ENCODE measurements at places on chromosomes 11 and 22.

GRCh38 chr11:94602430-94603372 is 35.5 kb downstream of the PIWIL4 start:
- no peak for DNase-seq

- DNase-seq, result no peak
These were observed 20.1 kb downstream of the SCN4B start for GRCh38 chr11:118132385-118133151.

DNA sequence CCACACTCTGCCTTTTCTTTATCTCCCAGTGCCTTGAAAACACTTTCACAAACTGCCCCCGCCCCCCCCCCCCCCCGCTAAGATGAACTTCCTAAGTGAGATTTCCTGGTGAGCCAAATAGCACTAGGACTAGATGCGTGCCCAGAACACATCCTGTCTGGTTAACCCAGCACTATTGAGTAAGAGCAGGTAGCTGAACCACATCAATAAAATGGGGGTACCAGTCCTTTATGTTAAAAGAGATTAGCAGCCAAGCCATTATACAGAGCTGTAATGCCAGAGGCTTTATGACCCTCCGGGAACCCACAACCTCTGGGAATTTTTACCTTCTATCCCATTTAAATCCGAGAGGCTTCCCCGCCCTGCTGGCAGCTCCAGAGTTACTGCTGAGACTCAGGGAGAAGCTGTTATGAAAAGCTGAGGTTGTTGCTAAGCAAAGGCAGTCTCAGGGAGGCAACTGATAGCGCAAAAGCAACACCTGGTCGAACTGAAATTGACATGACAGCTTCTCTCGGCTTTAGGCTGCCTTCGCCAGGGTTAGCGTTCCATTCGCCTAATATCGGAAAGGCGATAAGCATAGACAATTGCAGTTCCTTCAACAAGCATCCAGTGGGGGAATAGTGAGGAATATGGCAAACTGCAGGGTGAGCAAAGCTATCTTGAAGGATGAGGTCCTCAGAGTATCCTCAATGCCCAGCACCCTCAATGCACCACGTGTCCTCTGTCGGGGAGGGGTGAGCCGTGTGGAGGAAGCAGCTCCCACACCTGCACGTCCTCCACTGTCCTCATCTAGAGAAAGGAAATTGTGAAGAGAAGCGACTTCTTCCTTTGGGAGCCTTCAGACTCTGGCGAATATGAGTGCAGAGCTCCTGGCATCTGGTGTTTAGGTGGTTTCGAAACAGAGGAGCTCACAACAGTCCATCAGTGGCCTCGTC is 977.0 kb downstream of the NTM start:
- no peak for DNase-seq

DNA sequence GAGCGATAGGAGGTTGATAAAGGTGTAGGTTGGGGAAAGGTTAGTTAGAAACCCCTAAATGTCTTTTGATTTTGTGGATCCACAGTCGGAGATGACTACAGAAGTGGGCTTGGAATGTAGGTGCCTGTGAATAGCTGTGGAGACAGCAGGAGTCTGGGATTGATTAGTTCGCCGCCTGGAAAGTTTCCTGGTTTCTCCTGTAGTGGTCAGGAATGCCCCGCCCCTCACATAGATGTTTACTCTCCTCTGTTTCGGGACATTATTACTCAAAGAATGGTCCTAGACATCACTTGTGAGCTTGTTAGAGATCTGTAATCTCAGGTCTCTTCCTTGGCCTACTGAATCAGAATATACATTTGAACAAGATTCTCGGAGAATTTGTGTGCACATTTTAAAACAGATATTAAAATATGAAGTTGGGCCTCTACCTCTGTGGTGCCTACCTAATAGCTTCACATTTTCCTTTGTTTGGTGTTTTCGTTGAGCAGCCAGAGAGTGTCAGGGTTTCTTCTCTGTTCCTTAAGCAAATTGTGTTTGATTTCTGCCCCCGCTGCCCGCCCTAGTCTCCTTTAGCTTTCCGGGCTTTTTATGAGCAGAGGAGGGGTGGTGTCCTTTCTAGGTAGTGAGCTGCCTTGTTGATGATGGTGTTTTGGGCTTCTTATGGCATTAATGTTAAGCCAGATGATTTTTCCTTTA is 89.4 kb downstream of the PPP6R3 start:
- peak; percentile 12 for DNase-seq

- DNase-seq, result no peak
These were observed 50.9 kb downstream of the MCAM start for GRCh38 chr11:119266063-119266462.

DNA sequence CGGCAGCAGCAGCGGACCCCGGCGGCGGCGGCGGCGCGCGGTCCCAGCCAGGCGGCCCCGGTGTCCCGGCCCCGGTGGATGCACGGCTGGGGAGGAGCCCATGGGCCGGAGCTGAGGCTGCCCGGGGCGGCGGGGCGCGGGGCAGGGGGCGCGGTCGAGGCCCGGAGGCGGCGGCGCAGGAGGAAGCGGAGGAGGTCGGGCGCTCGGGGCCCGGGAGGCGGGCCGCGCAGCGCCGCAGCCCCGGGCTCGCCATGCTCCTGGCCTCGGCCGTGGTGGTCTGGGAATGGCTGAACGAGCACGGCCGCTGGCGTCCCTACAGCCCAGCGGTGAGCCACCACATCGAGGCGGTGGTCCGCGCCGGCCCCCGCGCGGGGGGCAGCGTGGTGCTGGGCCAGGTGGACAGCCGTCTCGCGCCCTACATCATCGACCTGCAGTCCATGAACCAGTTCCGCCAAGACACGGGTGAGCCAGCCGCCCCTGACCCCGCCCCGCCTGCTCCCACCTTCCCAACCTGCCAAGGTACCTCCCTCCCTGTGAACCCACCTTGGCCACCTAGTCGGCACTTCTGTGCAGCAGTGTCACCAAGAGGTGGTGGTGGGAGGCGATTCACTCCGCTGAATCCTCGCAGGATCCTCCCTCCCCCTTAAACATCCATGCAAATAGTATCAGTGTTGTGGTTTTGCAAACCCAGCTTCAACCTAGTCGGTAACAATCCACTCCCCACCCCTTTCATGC is 580 bp downstream of the DTX4 start:
- peak; percentile 44 for DNase-seq

GRCh38 chr22:46796566-46797195 is 34.2 kb downstream of the TBC1D22A start:
- no peak for DNase-seq

DNA sequence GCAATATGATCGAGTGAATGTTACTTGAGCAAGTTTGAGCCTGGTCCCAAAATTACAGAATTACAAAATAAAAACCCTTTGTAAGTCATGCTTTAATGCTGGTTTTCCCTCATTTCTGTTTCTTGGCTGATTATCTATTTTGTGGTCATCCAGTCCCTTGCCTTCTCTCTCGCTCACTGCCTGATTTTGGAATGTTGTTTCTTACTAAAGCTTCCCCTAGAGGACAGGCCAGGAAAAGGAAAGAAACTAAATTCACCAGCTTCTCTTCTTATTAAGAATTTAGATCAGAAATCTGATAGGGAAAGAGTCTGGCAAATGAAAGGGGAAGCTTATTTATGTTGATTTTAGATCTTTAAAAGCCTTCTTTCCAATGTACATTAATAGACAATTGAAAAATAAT is 16.6 kb upstream of the BDNF start:
- DNase-seq, result no peak

DNA sequence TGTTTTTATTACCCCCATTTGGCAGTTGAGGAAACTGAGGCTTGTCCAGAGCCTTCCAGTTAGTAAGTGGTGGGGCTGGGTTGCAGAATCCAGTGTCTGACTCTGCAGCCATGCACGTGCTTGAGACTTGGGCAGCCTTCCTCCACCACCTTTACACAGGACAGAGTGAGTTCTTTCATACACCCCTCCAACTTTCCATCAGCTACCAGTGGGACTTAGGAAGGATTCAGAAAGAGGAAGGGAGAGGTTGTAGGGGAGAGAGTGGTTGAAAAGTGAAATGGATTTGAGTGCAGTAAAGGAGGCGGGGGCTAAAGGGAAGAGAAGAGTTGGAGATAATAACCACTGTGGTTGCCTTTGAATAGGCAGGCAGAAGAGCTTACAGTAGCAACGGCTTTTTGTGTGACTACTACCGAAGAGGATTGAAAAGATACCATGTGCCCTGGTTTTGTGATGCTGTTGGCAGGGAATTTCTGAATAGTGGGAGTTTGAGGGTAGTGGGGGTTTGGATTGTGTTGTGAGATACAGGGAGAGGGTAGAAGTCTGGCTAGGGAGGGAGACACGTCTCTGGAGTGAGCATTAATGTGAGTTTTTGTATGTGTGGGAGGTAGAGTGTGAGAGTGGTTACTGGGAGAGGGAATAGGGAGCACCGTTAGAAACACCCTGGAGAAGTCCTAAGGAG is 1.7 kb downstream of the UVRAG start:
- DNase-seq, result no peak

DNA sequence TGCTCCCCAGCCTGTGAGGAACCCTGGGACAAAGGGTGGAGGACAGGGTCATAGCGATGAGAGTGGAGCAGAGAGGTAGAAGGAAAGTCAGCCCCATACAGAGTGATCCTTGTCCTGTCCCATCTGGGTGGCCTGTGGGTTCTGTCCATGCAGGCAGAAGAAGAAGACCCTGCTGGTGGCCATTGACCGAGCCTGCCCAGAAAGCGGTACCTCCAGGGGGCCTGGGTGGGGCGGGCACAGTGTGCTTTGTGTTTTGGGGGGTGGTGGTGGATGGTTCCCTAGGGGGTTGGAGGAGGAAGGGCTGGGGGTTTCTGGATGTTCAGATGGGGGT is 7.9 kb downstream of the SIDT2 start:
- no peak for DNase-seq

GRCh38 chr22:47292546-47293320 is 530.3 kb downstream of the TBC1D22A start:
- no peak for DNase-seq

- peak; percentile 65 for DNase-seq
These were observed 592 bp upstream of the CTSC start for GRCh38 chr11:88337987-88338668.

DNA sequence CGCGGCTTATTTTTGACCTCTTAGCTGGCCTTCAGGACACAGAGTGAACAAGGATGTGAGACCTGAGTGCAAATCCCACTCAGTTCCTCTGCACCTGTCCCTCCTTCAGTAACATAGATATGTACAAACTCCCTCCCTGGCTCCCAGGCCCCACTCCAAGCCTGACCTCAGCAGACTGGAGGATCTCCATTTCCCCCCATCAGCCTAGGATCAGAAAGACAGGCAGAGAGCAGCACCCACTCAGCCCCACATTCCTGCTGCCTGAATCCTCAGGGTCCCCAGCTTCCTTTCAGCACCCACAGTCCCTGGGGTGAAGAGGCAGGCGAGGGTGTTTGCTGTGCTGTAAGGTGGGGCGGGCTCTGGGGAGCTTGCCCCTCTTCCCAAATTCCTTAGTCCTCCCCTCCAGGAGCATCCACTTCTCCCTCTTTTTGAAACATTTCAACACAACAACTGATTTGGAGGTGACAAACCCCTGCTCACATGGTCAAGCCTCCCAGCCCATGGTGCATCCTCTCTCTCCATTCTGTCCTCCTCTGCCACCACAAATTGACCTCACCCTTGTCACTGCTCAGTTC is 151.1 kb downstream of the FEZ1 start:
- no peak for DNase-seq

- DNase-seq, result no peak
These were observed 134.2 kb downstream of the STK33 start for GRCh38 chr11:8459711-8460399.

- DNase-seq, result no peak
These were observed 278.1 kb downstream of the SWAP70 start for GRCh38 chr11:9941991-9942390.

DNA sequence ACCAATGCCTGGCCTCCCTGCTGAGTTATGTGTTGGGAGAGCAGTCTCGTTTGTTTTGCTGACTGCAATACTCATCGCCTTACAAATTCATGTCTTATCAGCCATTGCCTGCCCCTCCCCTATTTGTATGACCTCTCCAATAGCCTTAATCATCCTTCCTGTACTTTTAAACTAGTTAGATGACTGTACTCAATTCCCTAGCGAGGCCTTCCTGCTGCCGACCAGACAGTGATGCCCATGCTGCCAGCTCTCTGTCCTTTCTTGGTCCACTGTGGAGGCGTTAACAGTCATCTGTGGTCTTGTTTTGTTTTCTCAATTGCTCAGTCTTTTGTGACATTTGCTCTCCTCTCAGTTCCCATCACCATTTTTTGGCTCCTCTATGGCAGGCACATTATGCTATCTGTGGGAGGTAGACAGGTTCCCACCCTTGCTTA is 20.3 kb upstream of the YPEL1 start:
- DNase-seq, result no peak

DNA sequence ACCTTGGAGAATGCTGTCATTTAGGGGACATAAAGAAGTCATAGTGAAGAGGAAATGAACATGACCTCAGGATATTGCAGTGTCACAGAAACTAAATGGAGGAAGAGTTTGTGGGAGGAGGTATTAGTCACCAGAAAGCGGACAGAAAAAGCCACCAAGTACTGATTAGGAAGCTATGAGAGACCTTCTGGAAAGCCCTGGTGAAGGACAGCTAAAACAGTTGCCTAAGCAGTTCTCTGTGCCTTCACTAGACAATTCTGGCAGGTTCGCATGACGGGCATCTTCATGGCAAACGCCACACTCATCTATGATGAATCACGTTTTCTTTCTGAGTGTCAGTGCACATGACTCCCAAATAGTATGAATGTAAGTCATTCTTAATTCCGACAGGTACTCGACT is 325.8 kb downstream of the C11orf87 start:
- DNase-seq, result no peak

DNA sequence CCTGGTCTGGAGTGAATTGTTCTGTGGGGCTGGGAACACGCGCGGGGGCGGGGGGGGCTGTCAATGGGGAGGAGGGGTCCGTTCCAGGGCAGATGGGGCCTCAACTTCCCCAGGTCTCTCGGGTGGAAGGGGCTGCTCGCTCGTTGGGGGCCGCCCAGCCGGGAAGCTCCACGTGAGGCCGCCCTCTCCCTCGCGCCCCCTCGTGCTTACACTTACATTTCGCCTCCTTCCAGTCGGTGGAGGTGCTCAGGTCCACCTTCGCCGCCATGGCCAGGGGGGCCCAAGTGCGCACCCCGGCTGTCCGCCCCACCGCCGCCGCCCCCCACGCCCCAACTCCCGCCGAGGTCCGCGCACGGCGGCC is 452 bp downstream of the MACROD1 start:
- DNase-seq, result peak; percentile 41

DNA sequence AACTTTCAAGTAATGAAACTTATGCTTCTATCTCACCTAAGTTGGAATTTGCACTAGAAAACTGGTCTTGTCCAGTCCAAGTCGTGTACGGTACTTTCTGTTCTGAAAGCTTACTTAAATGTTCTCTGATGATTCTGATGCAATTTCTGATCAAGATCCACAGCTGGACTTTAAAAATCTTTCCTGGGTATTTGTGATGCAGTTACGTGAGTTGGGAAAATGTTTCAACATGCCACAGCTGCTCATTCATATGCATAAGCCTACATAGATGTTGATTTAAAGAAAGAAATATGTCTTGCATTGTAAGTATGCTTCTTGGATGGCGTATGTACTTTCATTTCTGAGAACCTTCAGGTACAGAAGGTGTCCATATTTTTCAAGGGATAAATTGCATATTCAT is 493.7 kb upstream of the CCDC90B start:
- DNase-seq, result no peak

- DNase-seq, result no peak
These were observed 14.1 kb downstream of the EPS8L2 start for GRCh38 chr11:720017-720641.

GRCh38 chr11:131867457-131868257 is 497.2 kb downstream of the NTM start:
- DNase-seq, result no peak

GRCh38 chr22:45911601-45912271 is 65.2 kb downstream of the WNT7B start:
- no peak for DNase-seq
